ENCODE measurements at places on chromosomes 6 and 20. TPM values are rescaled to one million over a fixed set of nuclear protein-coding genes. Genes with fewer than 3 reads are reported as not detected.

DNA sequence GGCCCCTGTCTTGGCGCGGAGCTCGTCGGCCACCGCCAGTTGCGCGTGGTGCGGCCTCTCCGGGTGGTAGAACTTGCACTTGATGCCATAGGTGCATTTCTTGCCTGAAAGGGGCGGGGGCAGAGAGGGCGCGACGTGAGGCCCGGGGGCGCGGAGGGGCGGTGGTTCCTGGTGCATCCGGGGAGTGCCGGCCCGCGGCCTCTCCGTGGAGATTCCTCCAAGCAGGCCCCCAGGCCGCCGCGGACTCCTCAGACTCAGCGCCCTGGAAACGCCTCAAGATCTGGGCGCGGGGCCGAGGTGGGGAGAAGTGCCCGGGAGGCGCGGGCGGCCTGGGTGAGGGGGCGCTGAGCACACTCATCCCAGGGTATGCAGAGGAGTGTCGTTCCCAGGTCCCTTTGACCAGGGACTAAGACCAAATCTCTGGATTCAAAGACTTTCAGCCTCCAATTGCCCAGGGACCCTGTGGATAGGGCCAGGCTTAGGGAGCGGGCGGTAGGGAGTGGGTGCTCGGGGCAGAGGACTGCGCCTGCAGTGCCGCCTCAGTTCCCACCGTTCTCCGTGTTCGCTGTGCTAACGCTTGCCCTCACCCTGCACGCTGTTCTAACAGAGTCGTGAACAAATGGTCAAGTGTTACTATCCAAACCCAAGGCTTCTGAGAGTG lies 33.3 kb downstream of the ZC3H12D start:
- peaks cover 26% of the 10 kb centered on the region for H3K4me1 ChIP-seq
- no peaks in the 10 kb centered on the region for H3K36me3 ChIP-seq
- peak; percentile 53 for DNase-seq
- H3K4me3 ChIP-seq, result no peak overlapping the region
- H3K27ac ChIP-seq, result peak overlapping the region; percentile 4

- DNase-seq, result no peak
- no peaks in the 10 kb centered on the region for H3K36me3 ChIP-seq
- no peaks in the 10 kb centered on the region for H3K27me3 ChIP-seq
- no peaks in the 10 kb centered on the region for H3K4me1 ChIP-seq
- no peak overlapping the region for H3K27ac ChIP-seq
Observed at GRCh38 chr6:11854408-11855165, 76.0 kb upstream of the ADTRP start.

GRCh38 chr6:3347247-3347646 lies 88.5 kb downstream of the PSMG4 start:
- no peak overlapping the region for H3K27ac ChIP-seq
- H3K4me3 ChIP-seq, result no peak overlapping the region
- peaks cover 22% of the 10 kb centered on the region for H3K4me1 ChIP-seq

DNA sequence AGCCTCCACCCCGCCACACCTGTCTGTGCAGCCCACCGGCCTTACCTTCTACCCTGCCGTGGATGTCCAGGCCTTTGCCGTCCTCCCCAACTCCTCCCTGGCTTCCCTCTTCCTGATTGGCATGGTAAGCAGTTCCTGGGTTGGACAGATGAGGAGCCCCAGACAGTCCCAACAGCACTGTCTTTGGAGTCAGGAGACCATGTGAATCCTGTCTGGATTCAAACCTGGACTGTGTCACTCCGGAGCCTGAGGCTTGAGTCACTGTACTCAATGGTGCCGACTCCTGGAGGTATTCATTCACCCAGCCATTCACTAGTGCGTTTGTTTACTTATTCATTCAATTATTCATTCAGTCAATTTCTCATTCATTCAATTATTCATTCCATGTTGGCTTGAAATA lies 20.0 kb upstream of the LBP start:
- H3K4me1 ChIP-seq, result peaks cover 4% of the 10 kb centered on the region
- H3K27ac ChIP-seq, result no peak overlapping the region
- H3K27me3 ChIP-seq, result no peaks in the 10 kb centered on the region
- DNase-seq, result no peak
- H3K36me3 ChIP-seq, result no peaks in the 10 kb centered on the region

The NHLRC1 gene
- total RNA-seq, result 2.0 TPM

The KHDRBS2 gene
- 0.76 TPM for total RNA-seq

DNA sequence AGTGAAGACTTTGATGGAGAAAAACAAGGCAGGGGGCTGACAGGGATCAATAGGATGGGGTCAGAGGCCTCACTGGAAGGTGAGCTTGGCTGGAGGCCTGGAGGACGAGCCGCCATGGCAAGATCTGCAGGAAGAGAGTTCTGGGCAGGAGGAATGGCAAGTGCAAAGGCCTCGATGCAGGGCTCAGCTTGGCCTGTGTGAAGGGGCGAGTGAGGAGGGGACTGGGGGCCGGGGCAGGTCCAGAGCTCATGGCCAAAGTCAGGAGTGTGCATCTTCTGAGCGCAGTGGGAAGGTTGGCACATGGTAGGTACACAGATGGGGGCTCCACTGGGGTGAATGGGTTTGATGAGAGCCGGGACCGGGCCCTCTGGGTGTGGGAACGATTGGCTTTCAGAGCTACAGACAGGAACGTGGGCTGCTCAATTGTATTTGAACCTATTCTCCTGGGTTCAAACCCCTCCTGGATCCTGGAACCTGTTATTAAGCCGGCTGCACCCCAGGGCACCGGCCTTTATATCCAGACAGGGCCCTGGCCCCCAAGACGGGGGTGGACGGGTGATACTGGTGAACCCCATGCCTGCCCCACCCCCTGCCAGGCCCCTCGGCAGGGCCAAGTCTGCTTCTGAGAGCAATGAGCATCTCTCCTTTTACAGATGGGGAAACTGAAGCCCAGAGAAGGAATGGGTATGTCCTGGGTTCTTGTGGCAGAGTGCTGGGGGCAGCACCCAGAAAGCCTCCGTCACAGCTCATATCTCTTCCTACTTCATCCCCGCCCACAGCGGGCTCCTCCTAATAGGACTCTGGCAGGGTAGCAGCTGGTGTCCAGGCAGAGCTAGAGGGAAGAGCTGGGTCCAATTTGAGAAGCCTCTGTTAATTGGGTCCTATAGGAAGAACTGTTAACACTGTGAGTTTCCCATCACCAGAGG lies 106.1 kb downstream of the CEBPB start:
- H3K4me1 ChIP-seq, result no peaks in the 10 kb centered on the region
- H3K27ac ChIP-seq, result no peak overlapping the region
- no peak for DNase-seq

- no peak for DNase-seq
- H3K4me3 ChIP-seq, result no peak overlapping the region
- H3K27me3 ChIP-seq, result no peaks in the 10 kb centered on the region
- no peak overlapping the region for H3K27ac ChIP-seq
- no peaks in the 10 kb centered on the region for H3K4me1 ChIP-seq
Observed at GRCh38 chr20:46784436-46785127, 75.1 kb downstream of the SLC2A10 start.

The HDGFL1 gene
- total RNA-seq, result not detected

The SLC17A2 gene
- total RNA-seq, result 0.76 TPM

The SYCP2 gene
- 3.0 TPM for total RNA-seq

GRCh38 chr6:12479881-12480280 lies 189.7 kb downstream of the EDN1 start:
- H3K4me3 ChIP-seq, result no peak overlapping the region
- H3K27me3 ChIP-seq, result no peaks in the 10 kb centered on the region
- H3K4me1 ChIP-seq, result no peaks in the 10 kb centered on the region

The HTR1B gene
- 1.9 TPM for total RNA-seq

DNA sequence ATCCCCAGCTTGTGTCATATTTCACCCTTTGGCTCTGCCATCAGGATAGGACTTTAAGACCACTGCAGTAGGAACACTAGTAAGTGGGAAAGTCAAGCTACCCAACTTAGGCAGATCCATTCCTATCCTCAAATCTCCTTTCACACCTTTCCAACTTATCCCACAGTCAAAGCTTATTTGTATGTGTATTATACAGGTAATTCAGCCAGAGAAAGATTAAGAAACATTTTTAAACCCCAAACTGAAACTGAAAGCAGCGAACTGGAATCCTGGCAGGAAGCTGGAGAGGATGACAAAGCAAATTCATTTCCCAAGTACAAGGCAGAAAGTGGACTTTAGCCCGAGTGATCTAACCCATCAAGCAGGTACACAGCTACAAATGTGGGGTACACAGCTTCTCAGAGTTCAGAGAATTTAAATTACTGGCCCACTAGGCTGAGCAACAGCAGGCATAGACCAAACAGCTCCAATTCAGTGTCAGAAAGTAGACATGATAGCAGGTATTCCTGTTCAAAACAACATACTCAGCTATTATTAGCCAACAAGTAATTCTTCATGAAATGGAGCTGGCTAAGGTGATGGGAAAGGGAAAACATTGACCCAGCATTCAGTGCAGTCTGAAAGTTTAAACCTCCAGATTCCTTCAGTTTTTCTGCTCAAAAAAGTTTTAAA lies 39.1 kb downstream of the ILRUN start:
- H3K4me1 ChIP-seq, result peaks cover 23% of the 10 kb centered on the region
- H3K27ac ChIP-seq, result peak overlapping the region; percentile 93
- H3K4me3 ChIP-seq, result peak overlapping the region; percentile 61
- H3K27me3 ChIP-seq, result no peaks in the 10 kb centered on the region
- DNase-seq, result peak; percentile 85
- peaks cover 6% of the 10 kb centered on the region for H3K36me3 ChIP-seq

The TCF15 gene
- total RNA-seq, result 0.63 TPM

DNA sequence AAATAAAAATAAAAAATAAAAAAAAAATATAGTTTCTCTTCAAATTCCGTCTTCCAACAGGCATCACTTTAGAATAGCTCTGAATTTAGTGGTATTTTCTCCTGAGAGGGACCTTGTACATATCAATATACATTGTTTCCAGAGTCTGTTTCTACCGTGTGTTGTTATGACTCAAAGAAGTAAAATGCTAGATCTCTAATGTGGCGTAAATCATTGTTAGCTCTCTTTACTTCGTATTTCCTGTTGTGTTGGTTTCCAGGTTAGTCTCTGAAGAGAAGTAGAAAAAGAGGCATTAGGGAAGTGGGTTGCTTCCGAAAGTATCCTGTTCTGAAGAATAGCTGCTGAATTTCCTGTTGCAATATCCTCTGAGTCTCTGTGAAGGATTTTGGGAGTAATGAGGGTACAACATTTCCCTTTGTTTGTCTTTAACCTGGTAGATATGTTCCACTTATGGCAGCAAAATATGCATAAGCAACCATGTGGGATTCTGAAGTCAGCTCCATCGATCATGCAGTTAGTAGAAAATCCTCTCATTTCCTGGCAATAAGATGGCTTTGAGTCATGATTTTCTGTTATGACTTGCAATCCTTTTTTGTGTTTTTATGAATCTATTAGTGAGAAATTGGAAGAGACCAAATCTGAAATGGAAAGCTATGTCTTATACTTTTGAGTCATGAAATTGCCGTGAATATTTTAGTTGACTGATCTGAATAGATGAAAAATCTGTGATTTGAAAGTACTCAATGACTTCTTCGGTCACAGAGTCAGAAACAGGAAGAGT lies 42.0 kb upstream of the MCHR2 start:
- no peaks in the 10 kb centered on the region for H3K4me1 ChIP-seq
- no peaks in the 10 kb centered on the region for H3K36me3 ChIP-seq
- no peaks in the 10 kb centered on the region for H3K27me3 ChIP-seq
- H3K4me3 ChIP-seq, result no peak overlapping the region
- no peak overlapping the region for H3K27ac ChIP-seq
- DNase-seq, result no peak

Data from kidney (tissue), 22 donors.